ENCODE measurements at places on chromosomes 7 and 10. TPM values are rescaled to one million over a fixed set of nuclear protein-coding genes. Genes with fewer than 3 reads are reported as not detected.
A peak's percentile ranks its signal among the peaks of the same experiment; 100 is the strongest.

- H3K4me3 ChIP-seq: no peak overlapping the region
- H3K27me3 ChIP-seq: peaks cover 6% of the 10 kb centered on the region
- H3K4me1 ChIP-seq: no peaks in the 10 kb centered on the region
Observed at GRCh38 chr10:59517341-59517899, 155.1 kb upstream of the FAM13C start.

- peak within 1 kb of the TSS; percentile 22 for H3K4me3 ChIP-seq
- no peak within 1 kb of the TSS for H3K27ac ChIP-seq
- no peaks in the 10 kb centered on the region for H3K4me1 ChIP-seq
- peaks cover 33% of the 10 kb centered on the region for H3K27me3 ChIP-seq
Observed at GRCh38 chr7:97731736-97732564, at the start of gene TAC1. TSS of gene TAC1 (plus strand) at chr7:97732086. CDS start at chr7:97732613, 527 bp downstream.

- no peak for DNase-seq
- no peak overlapping the region for H3K27ac ChIP-seq
- no peak overlapping the region for H3K4me3 ChIP-seq
- no peaks in the 10 kb centered on the region for H3K36me3 ChIP-seq
- H3K27me3 ChIP-seq: no peaks in the 10 kb centered on the region
- H3K4me1 ChIP-seq: no peaks in the 10 kb centered on the region
Observed at GRCh38 chr7:21134631-21135030, 293.3 kb upstream of the SP4 start.

- H3K4me3 ChIP-seq: no peak overlapping the region
- DNase-seq: no peak
- H3K27me3 ChIP-seq: peaks cover 4% of the 10 kb centered on the region
- no peaks in the 10 kb centered on the region for H3K36me3 ChIP-seq
Observed at GRCh38 chr10:78831461-78831860, 237.3 kb upstream of the ZMIZ1 start.

DNA sequence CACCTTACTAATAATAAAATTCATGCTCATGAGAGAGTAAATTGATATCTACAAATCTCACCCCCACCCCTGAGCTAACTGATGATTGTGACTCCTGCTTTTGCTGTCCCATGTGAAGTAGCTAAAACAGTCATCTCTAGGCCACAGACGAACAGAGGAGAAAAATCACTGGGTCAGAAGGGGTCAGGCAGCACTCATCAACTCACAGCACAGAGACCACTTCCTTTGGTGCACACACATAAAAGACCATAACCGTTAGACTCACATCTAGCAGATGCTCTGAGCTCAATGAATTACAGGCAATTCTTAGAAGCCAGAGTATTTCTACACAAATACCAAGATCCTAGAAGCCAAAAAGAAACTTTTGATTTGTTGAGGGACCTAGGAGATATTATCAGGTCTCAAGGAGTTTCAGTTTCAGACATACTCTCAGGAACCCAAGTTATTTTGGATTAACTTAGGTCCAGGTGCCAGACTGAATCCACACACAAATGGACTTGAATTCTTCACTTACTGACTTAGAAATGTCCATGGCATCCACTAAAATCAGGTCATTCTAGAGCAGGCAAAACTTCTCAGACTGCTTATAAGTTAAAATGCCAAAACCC, 65.0 kb upstream of the TES start:
- no peaks in the 10 kb centered on the region for H3K27me3 ChIP-seq
- H3K27ac ChIP-seq: no peak overlapping the region

GRCh38 chr10:101478956-101479355, 109.1 kb downstream of the POLL start:
- H3K4me1 ChIP-seq: no peaks in the 10 kb centered on the region
- no peak overlapping the region for H3K4me3 ChIP-seq
- H3K27ac ChIP-seq: no peak overlapping the region

GRCh38 chr7:148437043-148437442, 153.5 kb upstream of the C7orf33 start:
- H3K4me3 ChIP-seq: no peak overlapping the region
- H3K4me1 ChIP-seq: no peaks in the 10 kb centered on the region
- H3K27me3 ChIP-seq: no peaks in the 10 kb centered on the region
- no peak for DNase-seq
- H3K27ac ChIP-seq: no peak overlapping the region

DNA sequence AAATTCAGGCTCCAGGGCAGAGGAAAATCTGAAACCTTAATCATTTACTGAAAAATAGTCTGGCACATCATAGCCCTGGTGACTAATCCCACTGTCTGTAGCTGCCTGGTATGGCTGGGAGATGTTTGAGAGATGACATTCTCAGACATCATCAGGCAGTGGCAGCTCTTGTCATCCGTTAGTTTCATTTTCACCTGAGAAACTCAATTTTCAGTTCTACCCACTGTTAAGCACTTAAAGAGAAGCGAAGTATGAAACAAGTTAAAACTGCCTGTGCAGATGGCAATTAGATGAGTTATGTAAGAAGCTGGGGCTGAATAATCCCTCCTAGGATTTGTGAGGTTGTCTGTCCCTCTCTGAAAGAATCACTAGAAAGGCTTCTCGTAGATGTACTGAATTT, 150.2 kb downstream of the NSUN6 start:
- H3K4me3 ChIP-seq: no peak overlapping the region
- peak overlapping the region; percentile 4 for H3K27ac ChIP-seq
- peak; percentile 46 for DNase-seq
- H3K4me1 ChIP-seq: peaks cover 9% of the 10 kb centered on the region

- no peaks in the 10 kb centered on the region for H3K36me3 ChIP-seq
- peaks cover 15% of the 10 kb centered on the region for H3K27me3 ChIP-seq
- H3K27ac ChIP-seq: no peak overlapping the region
- DNase-seq: no peak
- no peaks in the 10 kb centered on the region for H3K4me1 ChIP-seq
Observed at GRCh38 chr10:49619613-49620012, 5.8 kb downstream of the CHAT start.

- H3K36me3 ChIP-seq: no peaks in the 10 kb centered on the region
- H3K27ac ChIP-seq: no peak overlapping the region
- H3K4me1 ChIP-seq: no peaks in the 10 kb centered on the region
- no peak overlapping the region for H3K4me3 ChIP-seq
- DNase-seq: no peak
Observed at GRCh38 chr7:17067691-17068090, 185.9 kb upstream of the AGR3 start.

- no peak overlapping the region for H3K4me3 ChIP-seq
- DNase-seq: no peak
Observed at GRCh38 chr7:22801912-22802311, 20.7 kb downstream of the TOMM7 start.

DNA sequence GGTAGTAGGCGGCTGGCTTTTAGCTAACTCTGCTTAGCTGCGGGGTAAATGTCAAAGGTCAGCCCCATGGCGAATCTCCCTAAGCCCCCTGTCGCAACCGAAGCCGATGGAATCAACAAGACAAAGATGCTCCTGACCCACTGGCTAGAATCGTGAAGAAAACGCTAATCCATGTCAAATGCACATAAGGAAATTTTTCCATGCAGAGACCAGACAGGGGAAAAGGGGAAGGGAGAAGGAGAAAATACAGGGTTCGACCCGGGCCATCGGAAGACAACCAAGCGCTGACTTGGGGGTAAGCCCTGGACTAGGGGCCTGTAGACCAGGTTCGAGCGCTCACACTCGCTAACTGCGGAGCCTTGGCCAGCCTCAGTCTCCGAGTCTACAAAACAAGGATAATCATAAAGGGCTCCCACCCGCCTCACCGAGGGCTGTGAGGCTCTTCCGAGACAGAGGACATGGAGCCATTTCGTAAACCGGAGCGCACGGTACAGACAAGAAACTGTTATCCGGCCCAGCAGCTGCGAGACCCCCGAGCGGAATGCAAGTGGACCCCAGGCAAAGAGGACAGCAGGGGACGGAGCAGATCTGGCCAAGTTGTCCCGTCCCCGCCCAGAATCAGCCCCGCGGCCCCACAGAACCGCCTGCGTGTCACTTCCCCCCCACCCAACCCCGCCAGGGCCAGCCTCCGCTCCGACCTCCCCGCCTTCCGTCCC, 507 bp downstream of the SAR1A start:
- H3K36me3 ChIP-seq: peaks cover 21% of the 10 kb centered on the region
- H3K27me3 ChIP-seq: no peaks in the 10 kb centered on the region
- H3K4me1 ChIP-seq: peaks cover 10% of the 10 kb centered on the region
- DNase-seq: no peak
- peak overlapping the region; percentile 100 for H3K4me3 ChIP-seq

- no peak overlapping the region for H3K4me3 ChIP-seq
- peaks cover 2% of the 10 kb centered on the region for H3K4me1 ChIP-seq
- no peaks in the 10 kb centered on the region for H3K27me3 ChIP-seq
- DNase-seq: no peak
- no peak overlapping the region for H3K27ac ChIP-seq
- no peaks in the 10 kb centered on the region for H3K36me3 ChIP-seq
Observed at GRCh38 chr10:86234107-86234506, 132.5 kb downstream of the GRID1 start.

- peaks cover 14% of the 10 kb centered on the region for H3K4me1 ChIP-seq
- DNase-seq: no peak
- H3K36me3 ChIP-seq: peaks cover 3% of the 10 kb centered on the region
- no peak overlapping the region for H3K4me3 ChIP-seq
Observed at GRCh38 chr7:128100225-128100948, 69.2 kb upstream of the LRRC4 start.

DNA sequence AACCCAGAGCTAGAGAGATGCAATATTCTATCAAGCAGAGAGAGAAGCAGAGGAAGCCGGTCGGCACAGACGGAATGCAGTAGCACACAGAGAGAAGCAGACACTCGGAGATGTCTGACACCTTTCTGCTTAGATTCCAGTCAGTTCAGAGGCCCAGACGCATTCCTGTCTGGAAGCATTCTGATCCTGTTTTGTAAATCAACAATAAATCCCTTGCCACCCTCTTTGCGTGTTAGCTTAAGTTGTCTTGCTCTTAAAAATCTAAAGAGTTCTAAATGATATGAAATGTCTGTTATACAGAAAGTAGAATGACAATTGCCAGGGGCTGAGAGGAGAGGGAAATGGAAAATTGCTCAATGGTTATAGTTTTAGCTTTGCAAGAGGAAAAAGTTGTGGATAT, 27.4 kb upstream of the ATRNL1 start:
- H3K36me3 ChIP-seq: no peaks in the 10 kb centered on the region
- H3K27ac ChIP-seq: no peak overlapping the region
- no peaks in the 10 kb centered on the region for H3K27me3 ChIP-seq
- no peaks in the 10 kb centered on the region for H3K4me1 ChIP-seq
- no peak for DNase-seq

DNA sequence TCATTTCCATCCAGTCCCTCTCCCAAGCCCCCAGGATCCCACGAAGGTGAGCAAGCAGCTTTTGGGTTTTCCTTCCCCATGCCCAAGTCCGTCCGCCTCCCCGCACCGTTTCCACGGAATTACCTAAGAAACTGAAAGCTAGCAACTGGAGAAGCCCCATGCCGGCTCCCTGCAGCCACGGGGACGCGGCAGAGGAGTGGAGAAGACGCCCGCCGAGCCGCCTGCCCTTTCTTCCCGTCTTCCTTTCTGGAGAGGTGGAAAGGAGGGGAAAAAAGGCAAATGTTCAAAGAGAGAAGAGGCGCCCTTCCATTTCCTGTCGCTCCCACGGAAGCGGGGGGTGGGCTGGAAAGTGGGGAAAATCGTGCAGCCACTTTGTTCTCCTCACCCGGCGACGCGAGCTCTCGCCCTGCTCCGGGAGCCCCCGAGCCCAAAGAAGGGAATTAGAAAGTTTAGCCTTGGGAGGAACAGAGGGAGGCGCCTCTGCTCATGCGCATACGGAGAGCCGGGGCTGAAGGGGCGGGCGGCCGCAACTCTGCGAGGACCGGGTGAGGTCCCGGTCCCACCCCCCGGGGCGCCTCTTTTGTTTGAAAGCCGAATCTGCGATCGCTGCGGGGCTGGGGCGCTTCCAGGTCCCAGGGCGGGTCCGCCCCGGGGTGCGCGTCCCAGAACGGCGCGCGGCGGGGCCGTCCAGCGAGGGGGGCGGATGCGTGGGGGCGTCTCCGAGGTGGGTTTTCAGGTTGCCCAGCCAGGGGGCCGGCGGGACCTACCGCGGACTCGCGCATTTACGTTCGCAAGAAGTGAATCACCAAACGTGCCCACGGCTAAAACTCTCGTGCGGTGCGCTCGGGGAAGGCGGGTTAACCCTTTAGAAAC, at the start of gene LAMB1:
LAMB1 (minus strand) TSS at position 436 of the 873 bp plus-strand sequence; CDS start at position 160, 276 bp downstream.
- H3K27ac ChIP-seq: peak within 1 kb of the TSS; percentile 91
- H3K36me3 ChIP-seq: peaks cover 23% of the 10 kb centered on the region
- H3K4me3 ChIP-seq: peak within 1 kb of the TSS; percentile 90

DNA sequence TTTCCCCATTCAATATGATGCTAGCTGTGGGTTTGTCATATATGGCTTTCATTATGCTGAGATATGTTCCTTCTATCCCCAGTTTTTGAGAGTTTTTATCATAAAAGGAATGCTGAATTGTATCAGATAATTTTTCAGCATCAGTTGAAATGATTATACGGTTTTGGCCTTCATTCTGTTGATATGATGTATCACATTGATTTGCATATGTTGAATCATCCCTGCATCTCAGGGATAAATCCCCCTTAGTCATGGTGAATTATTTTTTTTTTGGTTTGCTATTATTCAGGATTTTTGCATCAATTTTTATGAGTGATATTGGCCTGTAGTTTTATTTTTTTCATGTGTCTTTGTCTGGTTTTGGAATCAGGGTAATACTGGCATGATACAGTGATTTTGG, 1152.3 kb upstream of the C7orf33 start:
- H3K27ac ChIP-seq: no peak overlapping the region
- no peak for DNase-seq
- no peaks in the 10 kb centered on the region for H3K27me3 ChIP-seq
- no peak overlapping the region for H3K4me3 ChIP-seq
- H3K4me1 ChIP-seq: no peaks in the 10 kb centered on the region

DNA sequence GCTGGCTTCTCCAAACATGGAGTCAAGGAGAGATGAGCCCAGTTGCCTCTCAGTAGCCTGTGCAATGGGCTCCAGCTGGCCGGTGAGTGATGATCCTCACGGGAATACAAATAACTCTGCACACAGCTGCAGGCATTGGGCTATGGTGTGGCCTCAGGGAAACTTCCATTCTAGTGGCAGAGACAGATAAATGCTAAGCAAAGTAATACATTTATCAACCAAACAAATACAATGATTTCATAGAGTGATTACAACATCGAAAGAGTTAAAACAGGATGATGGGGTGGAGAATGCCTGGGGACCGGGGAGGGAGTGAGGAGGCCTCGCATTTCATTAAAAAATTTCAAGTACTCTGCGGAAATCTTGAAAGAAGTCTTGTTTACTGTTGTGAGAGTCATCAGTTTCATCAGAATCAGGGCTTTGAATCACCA, 15.0 kb upstream of the AKR1B1 start:
- H3K27me3 ChIP-seq: no peaks in the 10 kb centered on the region
- DNase-seq: no peak
- H3K36me3 ChIP-seq: no peaks in the 10 kb centered on the region
- H3K27ac ChIP-seq: no peak overlapping the region
- H3K4me1 ChIP-seq: peaks cover 5% of the 10 kb centered on the region
- no peak overlapping the region for H3K4me3 ChIP-seq

- peaks cover 11% of the 10 kb centered on the region for H3K4me1 ChIP-seq
- H3K27me3 ChIP-seq: peaks cover 22% of the 10 kb centered on the region
Observed at GRCh38 chr7:121329191-121330052, 622 bp downstream of the WNT16 start.

- no peaks in the 10 kb centered on the region for H3K27me3 ChIP-seq
- DNase-seq: no peak
- H3K4me3 ChIP-seq: no peak overlapping the region
- no peaks in the 10 kb centered on the region for H3K36me3 ChIP-seq
Observed at GRCh38 chr7:136495081-136495480, 373.4 kb upstream of the CHRM2 start.

Gene GPER1
- total RNA-seq: 13.7 TPM

Gene MYL10
- 0.73 TPM for total RNA-seq

Gene SRI
- total RNA-seq: 132 TPM
